ENCODE measurements at places on chromosomes 7 and 10.

- no peak for DNase-seq
Observed at GRCh38 chr7:5248201-5248885, 34.4 kb upstream of the SLC29A4 start.

- DNase-seq, result no peak
Observed at GRCh38 chr7:20226860-20227259, 9.7 kb upstream of the MACC1 start.

GRCh38 chr10:11685787-11686218, 56.4 kb upstream of the ECHDC3 start:
- no peak for DNase-seq

GRCh38 chr10:78302739-78302988, 269.0 kb downstream of the RPS24 start:
- DNase-seq, result no peak

DNA sequence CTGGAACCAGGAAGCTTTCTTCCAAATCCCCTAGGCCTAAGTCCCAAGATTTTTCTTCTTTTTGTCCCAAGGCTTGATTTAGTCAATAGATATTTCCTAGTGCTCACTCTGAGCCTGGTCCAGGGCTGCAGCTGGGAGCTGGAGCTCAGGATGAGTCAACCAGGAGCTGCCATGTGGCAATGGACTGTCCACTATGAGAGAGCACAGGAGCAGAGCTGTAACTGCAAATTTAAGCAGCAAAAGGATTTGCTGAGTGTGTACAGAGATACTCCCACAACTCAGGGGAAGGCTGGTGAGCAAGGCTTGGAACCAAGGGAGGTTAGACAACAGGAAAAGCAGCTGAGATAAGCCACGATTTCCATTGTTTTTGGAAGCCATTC, 92.1 kb upstream of the CXCL12 start:
- no peak for DNase-seq

- DNase-seq, result no peak
Observed at GRCh38 chr7:43583424-43584194, 701 bp downstream of the STK17A start.

- no peak for DNase-seq
Observed at GRCh38 chr10:35762311-35763030, 120.4 kb upstream of the FZD8 start.

- no peak for DNase-seq
Observed at GRCh38 chr7:50317697-50318669, 13.5 kb downstream of the IKZF1 start.

GRCh38 chr7:125468855-125469174, 539.2 kb upstream of the POT1 start:
- DNase-seq, result no peak

DNA sequence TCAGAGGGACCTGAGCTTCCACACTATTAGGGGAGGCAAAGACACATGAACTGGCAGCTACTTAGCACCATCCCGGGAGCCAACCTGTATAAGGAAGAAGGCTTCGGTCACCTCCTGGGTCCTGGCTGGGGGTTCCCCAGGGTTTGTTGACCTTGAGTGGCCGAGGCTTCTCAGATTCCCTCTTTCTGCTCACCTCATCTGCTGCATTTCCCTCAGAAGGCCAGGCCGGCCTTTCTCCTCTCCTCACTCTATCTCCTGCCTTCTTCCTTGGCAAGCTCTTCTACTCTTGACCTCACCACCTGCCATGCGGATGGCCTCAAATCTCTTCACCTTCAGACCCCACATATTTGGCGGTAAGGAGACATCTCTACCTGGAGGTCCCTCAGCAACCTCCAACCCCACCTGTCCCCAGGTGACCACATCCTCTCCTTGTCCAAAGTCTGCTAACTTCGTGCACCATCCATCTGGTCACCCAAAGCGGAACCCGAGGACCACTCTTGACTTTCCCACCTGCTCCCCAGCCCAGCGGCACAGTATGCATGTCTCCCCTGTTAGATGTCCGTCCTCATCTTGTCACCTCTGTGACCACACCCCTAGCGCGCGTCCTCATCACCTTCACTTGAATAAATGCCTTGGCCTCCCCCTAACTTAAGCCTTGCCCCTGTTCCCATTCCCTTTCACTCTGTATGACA, 133.8 kb upstream of the UNC5B start:
- DNase-seq, result no peak

GRCh38 chr10:17113346-17113745, 16.3 kb downstream of the CUBN start:
- no peak for DNase-seq

GRCh38 chr7:131636092-131636491, 79.7 kb upstream of the PODXL start:
- DNase-seq, result no peak

DNA sequence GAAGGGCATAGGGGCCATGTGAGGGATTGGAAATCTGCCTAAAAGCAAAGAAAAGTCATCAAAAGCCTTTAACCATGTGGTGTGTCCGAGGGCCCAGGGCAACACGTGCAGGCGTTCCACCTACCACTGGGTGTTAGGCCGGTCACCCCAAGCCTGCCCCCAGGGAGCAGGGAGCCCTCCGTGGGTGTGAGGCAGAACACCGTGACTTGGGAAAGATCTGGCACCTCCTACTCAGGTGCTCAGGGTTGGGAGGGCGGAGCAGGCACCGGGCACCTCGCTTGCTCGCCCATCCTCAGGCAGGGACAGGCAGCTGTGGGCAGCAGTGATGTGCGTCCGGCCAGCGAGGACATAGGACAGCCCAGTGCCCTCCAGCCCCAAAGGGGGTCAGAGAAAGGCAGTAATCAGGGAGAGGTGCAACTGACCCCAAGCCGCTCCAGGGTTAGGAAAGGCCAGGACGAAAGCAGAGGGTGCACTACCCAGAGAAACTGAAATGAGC, 80.7 kb upstream of the CHST15 start:
- DNase-seq, result no peak

- DNase-seq, result no peak
Observed at GRCh38 chr7:33964417-33965182, 59.3 kb downstream of the BMPER start.

- no peak for DNase-seq
Observed at GRCh38 chr10:3422282-3422681, 249.7 kb upstream of the PITRM1 start.

GRCh38 chr10:71213761-71214440, 1.5 kb downstream of the UNC5B start:
- DNase-seq, result no peak

DNA sequence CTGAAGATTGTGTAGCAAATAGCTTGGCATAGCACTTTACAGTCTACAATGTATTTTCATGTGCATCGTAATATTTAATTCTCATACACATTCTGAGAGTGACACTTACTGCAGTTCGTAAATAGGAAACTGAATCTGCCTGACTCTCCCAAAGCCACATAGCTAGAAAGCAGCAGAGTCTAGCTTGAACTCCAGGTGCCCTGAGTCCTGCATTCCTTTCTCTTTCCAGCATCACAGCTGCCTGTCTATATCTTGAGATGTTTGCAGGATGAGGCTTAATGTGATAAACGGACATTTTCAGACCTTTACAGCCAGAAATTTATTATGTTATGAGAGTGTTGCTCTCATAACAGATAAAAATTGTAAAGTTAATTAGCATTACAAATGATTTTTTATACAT, 132.9 kb upstream of the PLXDC2 start:
- no peak for DNase-seq

DNA sequence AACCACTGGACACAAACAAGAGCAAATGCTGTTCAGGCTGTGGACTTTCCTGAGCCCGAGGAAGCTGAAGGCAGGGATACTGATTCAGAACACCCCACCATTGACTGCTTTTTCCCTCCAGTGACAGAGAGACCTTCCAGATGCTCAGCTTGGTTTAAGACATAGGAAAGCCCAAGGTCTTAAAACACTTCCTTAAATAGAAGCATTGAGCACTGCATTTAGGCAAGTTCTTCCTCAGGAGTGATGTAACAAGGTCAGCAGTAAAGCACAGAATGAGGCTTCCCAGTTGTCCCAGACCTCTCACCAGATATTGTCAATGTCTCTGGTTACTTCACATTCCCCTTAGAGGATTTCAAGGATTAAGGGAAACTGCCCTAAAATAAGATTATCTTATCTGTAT, 19.6 kb upstream of the CDCA7L start:
- no peak for DNase-seq

- no peak for DNase-seq
Observed at GRCh38 chr10:45429790-45430189, 55.8 kb downstream of the ALOX5 start.

GRCh38 chr10:123126246-123126645, 9.5 kb upstream of the HMX3 start:
- no peak for DNase-seq

- DNase-seq, result no peak
Observed at GRCh38 chr10:125067764-125068163, 92.6 kb downstream of the CTBP2 start.

DNA sequence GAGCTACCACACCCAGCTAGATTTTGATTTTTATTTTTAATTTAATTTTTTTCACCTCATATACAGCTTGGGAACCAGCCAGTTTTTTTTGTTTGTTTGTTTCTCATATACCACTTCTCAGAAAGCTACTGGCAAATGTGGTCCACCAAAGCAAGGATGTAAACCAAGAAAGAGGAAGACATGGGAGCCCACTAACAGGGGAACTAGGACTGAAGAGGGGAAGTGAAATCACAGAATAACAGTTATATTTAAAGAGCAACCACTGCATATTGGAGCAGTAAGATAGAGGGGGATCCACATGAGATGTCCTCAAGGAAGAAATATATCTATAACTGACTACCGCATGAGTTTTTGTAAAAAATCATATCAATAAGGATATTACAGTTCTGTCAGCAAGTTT, 10.5 kb downstream of the CPVL start:
- no peak for DNase-seq

DNA sequence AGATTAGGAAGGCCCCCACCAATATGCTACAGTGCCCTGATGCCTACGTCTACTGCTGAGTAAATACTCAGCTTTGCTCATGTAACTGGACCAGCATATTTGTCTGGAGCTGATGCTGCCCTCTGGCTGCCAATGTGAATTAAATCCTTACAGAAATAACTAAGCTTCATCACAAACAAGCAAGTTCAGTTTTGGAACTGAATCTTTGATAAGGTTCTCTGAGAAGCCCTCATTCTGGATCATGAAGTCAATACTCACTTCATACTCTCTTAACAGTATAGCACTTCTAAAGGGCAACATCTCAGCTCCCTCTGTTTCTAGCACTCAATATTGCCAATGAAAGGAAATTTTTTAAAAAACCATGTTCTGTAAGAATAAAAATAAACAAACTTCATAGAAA, 246.7 kb downstream of the ETV1 start:
- DNase-seq, result no peak

DNA sequence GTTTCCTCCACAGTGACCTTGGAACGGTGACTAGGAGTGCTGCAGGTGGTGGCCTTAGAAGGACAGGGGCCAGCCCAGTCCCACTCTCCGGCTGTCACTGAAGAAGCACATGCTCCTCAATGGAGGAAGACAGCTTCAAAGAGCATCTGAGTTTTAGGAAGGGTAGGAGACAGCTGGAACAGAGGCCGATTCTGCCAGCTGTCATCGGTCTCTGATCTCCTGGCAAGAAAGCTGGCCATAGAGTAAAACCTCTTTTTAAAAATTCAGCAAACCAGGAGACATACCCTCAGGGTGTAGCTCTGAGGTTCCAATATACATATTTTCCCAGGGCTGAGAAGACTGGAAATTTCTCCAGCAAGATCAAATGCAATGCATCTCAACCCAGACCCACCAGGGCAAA, 55.9 kb downstream of the KCNMA1 start:
- DNase-seq, result no peak

- DNase-seq, result no peak
Observed at GRCh38 chr10:20901110-20901509, 4.0 kb upstream of the NEBL start.

GRCh38 chr10:70991140-70992124, 103.1 kb upstream of the PCBD1 start:
- no peak for DNase-seq

DNA sequence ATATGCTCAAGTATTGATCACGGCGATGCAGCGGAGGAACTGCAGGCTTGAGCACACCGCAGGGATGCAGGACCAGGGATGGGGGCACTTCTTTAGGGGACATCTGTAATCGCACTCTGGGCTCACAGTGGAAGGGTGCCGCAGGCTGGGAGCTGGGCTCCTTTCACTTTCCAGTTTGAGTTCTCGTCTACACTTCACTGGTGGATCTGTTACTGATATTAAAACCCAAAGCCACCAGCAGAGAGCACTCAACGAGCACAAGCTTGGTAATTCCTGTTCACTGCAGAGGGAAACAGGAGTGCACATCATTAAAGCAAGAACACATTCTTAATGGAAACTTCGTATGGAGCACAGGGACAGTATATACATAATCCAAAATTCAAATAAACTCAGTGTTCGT, 91.3 kb downstream of the PARD3 start:
- DNase-seq, result no peak

GRCh38 chr7:86939197-86939814, 120.1 kb downstream of the ELAPOR2 start:
- DNase-seq, result no peak

DNA sequence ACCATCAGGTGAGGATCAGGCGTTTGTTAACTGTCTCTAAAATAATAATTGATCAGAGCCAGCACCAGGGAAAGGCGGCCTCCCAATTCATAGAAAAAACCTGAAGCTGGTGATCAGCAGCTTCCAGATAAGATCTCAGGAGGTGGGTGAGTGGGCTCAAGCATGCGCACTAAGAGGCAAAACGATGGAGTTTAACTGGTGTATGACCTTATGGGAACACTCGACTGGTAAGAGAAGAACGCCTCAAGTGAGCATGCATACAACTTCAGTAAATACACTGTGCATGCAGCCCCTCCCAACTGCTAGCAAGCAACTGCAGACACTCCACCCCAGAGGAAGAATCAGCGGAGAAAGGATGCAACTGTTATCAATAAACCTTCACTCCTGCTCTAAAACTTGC, 18.1 kb downstream of the RAPGEF5 start:
- no peak for DNase-seq

DNA sequence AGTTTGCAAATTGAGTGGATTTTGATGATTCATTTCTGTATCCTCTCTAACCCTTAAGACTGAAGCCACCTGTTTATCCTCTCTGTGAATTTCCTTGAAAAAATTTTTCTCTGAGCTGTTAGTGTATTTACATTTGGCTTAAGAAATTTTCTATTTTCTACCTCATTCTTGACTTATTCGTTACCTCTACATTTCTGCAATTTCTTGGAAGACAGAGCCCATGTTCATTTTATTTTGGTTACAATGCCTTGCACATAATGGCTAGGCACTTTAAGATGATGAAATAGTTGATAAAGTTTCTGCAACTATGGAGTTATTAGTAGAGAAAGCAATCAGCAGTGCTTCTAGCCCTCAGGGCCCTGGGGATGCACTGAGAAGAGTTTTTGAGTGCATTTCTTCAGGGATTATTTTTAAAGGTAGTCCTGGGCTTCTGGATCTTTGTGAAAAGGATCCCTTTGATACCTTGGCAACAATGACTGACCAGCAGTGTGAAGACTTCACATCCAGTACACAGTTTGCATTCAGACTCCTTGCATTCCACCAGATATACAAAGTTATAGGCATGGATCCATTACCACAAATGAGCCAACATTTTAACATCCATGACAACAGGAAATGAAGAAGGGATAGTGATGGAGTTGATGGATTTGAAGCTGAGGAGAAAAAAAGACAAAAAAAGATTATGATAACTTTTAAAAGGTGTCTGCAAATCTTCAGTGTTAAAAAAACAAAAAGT, 68.2 kb downstream of the CH25H start:
- DNase-seq, result no peak
